ENCODE measurements at places on chromosomes 3 and 15. TPM values are rescaled to one million over a fixed set of nuclear protein-coding genes. Genes with fewer than 3 reads are reported as not detected.

DNA sequence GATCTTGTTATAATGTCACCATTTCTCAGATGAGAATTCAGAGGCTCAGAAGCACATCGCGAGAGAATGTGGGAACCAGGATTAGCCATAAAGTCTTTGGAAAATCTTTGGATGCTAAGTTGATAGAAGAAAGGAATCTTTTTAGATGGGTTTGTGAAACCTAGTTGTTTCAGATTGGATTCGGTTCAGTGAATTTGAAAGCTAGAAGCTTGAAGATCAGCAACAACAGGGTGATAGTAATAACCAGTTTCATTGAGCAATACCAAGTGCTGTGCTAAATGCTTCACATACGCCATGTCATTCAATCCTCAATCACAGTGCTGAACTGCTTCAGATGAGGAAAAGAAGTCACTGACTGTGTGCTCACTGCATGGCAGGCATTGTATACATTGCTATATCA lies 47.4 kb upstream of the MITF start:
- no peak for DNase-seq

DNA sequence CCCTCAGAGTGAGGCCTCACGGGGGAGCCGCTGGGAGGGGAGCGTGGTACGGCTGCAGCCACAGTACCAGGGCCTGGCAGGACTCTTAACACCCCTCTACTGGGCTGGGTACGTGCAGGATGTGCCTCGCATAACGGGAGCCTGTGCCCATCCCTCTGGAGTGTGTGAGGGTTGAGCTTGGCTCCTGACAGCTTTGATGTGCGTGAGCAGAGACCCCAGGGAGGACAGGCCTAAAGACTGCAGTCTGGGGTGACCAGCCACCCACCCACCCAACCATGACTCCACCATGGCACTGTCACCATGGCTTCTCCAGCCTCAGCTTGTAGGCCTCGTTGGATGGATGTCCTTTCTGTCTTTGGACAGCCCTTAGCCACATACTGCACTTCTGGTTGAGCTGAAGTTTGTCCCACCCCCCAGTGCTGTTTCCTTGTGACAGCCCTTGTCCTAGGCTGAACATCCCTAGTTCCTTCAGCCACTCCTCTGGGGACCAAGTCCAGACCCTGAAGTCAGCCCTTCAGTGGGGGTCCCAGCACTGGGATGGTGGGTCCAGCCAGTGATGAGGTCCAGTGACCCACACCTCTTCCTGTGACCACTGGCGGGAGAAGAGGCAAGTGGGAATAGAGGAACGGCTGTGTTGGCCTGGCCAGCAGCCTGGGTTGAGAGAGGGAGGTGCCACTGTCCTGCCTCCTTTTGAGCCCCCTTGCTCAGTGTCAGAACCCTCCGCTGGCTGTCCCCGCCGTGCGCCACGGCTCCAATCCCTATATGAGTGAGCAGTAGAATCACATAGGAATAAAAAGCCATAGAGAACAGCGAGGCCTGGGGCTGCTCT lies 6.1 kb downstream of the GLYCTK start:
- DNase-seq: no peak

Gene RASA2
- 1.3 TPM for polyA plus RNA-seq

DNA sequence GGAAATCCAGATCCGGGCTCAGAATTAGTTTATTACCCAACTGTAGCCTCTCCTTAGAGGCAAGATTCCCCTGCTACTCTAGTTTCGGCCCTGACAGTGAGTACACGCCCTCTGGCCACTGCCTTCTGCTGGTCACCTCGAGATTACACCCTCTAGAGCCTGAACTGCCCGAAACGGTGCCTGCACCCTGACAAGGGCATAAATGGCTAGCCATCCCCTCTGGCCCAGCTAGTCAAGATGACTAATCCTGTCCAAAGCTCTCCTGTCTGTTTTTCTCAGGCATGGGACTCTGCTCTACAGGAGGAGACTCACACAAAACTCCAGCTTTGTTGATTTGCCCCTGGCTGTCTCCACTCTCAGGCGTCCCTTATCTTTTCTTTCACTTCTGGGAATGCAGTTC lies 150.5 kb upstream of the UBE2E2 start:
- no peak for DNase-seq

DNA sequence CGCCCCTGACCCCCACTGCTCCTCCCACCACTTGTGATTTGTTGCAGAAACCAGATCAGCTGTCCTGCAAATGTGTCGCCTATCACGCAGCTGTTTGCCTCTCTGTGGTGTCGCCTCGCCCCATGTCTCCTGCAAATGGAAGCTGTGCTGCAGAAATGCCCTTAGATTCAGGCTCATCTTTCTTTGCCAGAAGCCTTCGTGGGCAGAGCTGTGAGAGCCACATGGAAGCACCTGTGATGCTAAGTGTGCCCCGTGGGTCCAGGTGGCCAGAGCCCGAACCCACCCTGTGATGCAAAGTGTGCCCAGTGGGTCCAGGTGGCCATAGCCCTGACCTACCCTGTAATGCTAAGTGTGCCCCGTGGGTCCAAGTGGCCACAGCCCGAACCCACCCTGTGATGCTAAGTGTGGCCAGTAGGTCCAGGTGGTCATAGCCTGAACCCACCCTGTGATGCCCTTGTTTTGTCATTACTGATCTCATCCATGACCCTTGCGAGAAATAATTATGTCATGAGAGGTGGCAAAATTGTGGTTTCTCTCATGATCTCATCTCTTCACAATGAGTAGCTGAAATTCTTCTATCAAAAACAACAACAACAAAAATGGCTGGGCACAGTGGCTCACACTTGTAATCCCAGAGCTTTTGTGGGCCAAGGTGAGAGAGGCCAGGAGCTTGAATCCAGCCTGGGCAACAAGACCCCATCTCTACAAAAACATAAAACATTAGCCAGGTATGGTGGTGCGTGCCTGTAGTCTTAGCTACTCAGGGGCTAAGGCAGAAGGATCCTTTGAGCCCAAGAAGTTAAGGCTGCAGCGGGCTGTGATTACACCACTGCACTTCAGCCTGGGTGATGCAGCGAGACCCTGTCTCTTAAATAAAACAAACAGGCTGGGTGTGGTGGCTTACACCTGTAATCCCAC lies 187.4 kb downstream of the GOLGA6L6 start:
- DNase-seq: peak; percentile 15

Gene HYAL3
- polyA plus RNA-seq: 0.23 TPM

- DNase-seq: no peak
Measured at GRCh38 chr3:142210608-142211007, 14.8 kb downstream of the GK5 start.

Gene HTR3E
- polyA plus RNA-seq: not detected

DNA sequence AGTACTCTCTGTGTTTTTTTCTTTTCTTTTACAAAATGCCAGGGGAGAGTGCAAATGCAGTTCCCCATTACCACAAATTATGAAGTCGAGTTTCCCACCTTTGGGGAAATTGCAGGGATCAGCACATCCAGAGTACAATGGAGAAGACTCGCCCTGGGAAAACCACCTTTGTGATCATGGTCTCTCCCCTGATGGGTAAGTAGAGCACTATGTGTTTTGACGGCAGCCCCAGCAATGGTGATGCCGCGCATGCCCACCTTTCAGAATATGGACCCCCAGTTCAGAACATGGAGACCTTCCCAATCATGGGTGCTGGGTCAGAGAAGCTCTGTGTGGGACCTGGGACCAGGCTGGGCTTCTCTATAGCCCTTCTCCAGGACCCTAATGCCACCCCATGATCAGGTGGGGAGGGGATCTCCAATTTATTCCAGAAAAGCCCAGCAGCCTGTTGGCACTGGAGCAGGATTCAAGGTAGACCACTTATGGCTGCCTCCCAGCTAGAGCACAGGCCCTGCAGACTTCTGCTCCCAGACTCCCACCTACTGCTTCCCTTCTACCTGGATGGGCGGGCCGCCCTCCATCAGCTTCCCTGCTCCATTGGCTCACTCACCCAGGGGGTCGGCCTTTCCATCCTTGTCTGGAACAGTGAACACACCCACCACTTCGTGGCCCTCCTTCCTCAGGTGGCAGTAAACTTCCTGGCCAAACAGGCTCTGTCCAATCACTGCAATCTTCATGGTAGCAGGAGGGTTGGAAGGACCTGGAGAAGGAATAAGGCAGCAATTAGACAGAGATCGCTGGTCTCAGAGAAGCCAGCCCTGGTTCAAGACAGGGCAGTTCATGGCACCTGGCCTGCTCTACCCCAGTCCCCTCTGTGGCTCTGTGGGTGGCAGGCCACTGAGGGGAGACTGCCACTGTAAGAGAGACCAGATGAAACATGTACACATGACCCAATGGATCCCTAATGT lies 19.9 kb downstream of the ALDH1L1 start:
- DNase-seq: no peak

GRCh38 chr15:80662129-80662528 lies 33.0 kb upstream of the ABHD17C start:
- DNase-seq: no peak

- DNase-seq: no peak
Measured at GRCh38 chr3:174083706-174084105, 686.2 kb downstream of the NLGN1 start.

All from psoas muscle (tissue), 8 donors.